Foreskin fibroblast (primary cell): ENCODE measurements at places on chromosomes 12 and 14.

GRCh38 chr12:105083551-105084105, 630 bp downstream of the ALDH1L2 start:
- DNase-seq, result peak; percentile 75

DNA sequence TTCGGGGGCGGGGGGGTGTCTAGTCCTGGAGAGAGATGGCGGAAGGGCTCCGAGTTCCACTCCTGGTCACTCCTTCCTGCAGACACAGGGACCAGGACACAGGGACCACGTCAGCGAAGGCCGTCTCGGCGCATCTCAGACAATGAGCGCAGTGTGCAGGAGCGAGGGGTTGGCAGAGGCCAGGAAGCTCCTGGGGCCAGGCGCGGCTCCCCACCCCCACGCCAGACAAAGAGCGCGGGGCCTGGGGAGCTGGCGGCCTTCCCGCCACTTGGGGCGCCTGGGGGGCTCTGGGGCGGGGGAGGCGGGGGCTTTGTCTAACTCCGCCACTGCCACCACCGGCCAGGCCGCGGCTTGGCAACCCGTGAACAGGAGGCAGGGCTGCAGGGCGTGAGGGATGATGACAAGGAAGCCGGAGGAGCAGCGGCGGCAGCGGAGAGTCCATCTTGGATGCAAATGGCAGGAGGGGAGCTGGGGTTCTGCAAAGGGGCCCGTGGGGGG, 2.2 kb downstream of the CDK2AP1 start:
- DNase-seq, result peak; percentile 60

GRCh38 chr12:118124333-118124874, 11.5 kb upstream of the PEBP1 start:
- no peak for DNase-seq

DNA sequence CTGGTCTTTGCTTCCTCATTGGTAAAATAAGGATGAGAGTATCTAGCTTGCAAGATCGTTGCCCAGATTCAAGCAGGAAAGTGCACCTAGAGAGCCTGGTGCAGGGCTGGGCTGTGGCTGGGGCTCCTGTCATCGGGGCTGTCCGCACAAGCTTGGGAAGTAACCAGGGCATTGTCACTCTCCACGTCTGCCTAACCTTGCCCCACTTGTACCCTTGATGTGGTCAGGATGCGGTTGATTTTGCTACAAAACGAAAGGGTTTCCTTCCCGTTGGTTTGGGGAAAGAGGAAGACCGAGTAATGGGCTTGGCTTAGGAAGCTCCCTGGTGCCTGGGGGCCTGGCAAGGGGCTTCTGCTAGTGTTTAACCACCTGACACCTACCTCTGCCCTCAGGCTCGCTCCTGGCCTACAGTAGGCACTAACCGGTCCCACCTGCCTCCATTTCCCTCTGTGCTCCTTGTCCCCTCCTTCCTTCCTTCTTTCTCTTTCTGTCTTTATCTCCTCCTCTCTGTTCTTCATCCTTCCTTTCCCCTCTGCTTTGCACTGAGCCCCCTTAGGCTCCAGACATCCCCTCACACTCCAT, 21.8 kb downstream of the MVK start:
- DNase-seq, result no peak

GRCh38 chr12:50201987-50202521, 34.9 kb upstream of the CERS5 start:
- DNase-seq, result peak; percentile 81

DNA sequence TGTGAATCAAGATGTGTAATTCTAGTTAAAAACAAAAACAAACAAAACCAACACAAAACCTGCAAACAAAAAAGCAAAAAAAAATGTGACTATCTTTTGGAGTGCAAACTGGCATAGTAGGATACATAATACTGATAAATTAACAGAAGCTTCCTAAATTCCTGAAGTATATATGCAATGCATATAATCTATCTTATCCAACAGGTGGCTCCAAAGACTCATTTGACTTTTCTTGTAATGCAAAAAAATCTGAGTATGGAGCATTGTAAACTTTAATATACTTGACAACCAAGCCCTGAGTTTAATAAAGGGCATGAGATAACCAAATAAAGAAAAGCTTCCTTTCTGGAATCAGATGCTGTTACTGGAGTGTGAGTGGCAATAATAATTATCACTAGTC, 1003.6 kb downstream of the FSCB start:
- DNase-seq, result no peak

GRCh38 chr12:43482311-43483085, 69.5 kb downstream of the ADAMTS20 start:
- DNase-seq, result no peak

DNA sequence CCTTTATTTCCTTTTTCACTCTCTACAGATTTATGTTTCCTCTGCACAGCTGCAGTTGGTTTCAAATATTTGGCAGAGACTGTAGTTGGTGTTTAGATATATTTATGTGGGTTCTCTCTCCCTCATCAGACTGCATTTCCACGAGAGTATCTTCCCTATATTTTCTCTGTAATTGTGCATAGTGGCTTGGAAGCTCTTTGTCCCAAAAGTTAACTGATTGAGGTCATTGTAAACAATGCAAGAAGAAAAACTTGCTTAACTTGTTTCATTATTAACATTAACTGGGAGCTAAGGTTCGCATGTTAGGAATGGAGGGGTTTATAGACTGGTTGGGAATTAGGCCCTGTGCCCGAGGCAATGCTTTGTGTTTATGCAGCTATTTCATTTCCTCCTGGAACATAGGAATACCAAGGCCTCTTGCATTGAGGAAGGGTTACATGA, 216.9 kb upstream of the HMGA2 start:
- DNase-seq, result no peak

GRCh38 chr14:103356024-103356682, 22.1 kb downstream of the EIF5 start:
- peak; percentile 46 for DNase-seq

DNA sequence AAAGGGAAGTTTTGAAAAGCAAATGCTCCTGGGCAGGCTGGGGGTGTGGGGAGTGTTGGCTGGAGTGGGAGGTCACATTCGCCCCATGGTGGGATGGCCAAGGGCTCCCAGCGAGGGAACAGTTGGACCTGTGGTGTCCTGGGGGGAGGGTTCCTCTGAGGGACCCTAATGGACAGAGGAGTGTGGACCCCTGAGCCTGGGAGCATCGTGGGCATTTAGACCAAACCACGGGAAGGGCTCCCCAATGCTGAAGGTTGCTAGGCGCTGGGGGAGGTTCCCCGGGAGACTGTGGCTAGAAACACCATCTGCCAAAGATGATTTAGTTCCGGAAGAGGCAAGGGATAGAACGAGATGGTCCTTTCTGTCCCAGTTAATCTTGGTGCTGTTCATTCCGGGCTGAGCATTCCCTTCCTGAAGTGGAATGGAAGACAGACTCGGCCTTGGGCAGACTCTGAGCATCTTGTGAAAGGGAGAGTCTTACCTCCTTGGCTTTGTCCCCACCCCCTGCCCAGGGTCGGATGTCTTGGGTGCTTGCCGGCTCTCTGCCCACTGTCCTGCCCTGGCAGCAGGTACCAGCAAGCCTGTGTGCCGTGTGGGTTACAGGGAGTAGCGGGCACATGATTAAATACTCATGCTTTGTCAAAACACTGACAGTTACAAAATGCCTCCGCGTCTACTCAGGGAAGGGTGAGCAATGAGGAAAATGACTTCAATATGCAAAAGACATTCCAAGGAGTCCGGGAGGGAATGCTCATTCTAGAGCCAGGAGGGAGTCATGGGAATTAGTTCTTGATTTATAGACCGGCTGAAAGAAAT, 215.9 kb downstream of the CACNA1C start:
- peak; percentile 94 for DNase-seq

- no peak for DNase-seq
Measured at GRCh38 chr12:25287610-25288009, 36.9 kb upstream of the KRAS start.

GRCh38 chr12:25687226-25687625, 134.1 kb upstream of the LMNTD1 start:
- DNase-seq, result no peak

GRCh38 chr14:100299238-100299560, 7.0 kb downstream of the SLC25A29 start:
- no peak for DNase-seq

DNA sequence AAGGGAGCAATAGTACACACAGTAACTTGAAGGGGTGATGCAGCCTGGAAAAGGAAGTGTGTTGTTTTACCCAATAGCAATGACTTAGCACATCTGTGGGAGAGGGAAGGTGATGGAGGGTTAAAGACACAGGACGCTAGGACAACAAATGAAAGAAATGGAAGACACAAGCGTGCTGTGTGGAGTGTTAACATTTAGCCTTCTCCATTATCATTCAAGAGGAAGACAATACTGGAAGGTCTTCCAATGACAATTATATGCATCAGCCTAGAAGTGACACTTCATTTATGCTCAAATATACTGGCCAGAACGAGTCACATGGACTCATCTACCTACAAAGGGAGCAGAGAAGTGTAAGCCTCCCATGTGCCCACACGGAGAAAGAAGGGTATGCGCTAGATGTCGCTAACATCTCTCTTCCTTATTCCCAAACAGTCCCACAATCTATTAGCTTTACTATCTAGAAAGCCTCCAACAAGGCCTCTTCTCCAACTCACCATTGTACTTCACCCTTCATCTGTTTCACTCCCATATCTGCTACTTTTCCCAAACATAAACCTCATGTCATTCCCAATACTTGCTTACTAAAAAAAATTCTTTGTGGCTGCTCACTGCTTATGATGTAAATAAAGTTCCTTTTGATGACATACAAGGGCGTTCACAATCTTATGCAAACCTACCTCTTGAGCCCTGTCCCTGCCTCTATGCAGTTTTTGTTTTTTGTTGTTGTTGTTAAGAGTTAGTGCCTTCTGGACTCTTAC, 20.3 kb downstream of the PPM1H start:
- DNase-seq, result no peak

DNA sequence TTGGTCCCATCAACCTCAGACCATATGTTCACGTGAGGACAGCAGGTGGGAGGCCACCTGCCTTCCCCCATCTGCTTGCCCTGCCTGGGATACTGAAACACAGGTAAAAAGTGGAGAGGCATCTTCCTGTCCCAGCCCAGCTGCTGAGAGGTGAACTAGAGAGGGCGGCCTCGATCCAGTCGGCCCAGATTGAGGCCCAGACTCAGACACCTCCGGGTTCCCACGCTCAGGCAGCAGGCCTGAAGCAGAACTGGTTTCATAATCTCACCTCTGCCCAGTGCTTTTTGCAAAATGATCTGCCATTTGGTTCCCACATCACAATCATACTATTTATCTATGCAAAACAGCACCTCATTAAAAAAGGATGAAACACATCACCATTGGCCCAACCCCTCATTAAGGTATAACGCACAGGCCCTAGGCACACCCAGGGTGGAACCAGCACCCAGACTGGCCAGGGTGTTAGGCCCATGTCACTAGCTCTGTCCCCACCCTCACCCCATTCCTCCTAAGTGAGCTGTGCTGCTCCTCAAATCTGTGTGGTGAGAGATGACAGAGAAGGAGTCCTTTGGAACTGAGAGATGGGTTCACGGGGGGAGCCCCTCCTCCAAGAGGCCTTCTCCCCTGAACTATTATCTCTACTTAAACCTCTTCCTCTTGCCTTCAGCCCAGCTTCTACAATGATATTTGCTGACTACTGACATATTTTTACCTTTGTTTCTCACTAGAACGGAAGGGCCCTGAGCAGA, 81.1 kb downstream of the ZFP36L1 start:
- no peak for DNase-seq

- DNase-seq, result no peak
Measured at GRCh38 chr14:86714575-86714974, 1184.6 kb downstream of the FLRT2 start.

DNA sequence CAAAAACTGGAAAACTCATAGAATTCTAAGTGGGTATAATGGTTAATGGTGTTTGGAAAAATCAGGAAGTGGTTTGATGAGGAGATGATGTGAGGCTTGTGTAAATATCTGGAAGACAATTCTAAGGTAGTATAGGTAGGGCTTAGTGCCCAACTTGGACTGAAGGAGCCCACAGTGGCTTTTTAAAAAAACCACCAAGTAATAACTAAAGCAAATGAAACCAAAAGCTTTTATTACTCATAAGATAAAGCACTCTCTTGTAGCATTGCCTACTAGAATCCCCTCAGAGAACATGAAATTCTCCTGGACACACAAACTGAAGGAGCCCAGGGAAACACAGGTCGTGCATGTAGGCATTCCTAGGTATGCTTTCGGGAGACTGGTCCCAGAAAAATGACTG, 324.5 kb downstream of the NELL2 start:
- DNase-seq, result no peak

DNA sequence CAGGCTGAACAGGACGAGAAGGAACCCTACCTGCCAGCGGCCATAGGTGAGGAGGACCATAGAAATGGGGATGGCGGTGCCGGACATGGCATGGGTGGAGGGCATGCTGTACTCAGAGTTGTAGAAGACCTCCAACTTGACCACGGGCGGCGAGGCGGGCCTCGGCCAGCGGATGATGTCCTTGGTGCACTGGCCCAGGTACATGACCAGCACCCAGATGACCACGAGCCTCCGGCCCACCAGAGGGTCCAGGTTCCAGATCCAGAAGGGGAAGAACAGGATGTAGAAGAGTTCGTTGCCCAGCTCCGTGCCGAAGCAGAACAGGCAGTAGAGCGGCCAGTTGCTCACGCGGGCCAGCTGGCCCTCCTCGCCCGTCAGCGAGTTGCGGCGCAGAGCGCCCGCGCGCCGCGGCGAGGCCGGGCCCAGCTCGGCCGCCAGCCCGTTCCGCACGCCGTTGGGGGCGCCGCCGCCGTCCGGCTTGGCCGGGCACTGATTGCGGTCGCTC, 582 bp downstream of the SGPP1 start:
- DNase-seq, result peak; percentile 35

DNA sequence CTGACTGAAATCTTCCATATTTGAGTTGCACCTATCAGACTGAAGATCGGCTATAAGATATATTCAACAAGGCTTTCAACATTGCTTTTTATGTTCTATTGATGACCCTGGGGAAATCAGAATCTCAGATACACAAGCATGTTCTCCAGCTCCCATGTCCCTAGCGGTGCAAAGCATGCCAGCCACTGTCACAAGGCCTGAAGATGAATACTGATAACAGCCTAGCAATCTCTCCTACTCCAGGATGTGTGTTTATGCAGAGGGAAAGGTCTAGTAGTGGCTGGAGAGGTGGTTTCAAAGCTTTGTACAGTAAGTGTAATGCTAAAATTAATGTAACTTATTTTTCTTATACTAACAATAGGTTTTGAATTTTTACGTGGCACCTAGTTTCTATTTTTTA, 64.6 kb downstream of the SOX5 start:
- no peak for DNase-seq

DNA sequence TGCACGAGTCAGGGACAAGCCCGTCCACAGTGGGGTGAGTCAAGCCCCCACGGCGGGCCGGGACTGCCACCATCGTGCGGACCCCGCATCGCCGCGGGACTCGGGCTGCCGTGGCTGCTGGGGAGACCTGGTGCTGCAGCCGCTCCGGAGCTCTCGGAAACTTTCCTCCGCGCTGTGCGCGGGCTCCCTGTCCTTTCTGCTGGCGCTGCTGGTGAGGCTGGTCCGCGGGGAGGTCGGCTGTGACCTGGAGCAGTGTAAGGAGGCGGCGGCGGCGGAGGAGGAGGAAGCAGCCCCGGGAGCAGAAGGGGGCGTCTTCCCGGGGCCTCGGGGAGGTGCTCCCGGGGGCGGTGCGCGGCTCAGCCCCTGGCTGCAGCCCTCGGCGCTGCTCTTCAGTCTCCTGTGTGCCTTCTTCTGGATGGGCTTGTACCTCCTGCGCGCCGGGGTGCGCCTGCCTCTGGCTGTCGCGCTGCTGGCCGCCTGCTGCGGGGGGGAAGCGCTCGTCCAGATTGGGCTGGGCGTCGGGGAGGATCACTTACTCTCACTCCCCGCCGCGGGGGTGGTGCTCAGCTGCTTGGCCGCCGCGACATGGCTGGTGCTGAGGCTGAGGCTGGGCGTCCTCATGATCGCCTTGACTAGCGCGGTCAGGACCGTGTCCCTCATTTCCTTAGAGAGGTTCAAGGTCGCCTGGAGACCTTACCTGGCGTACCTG, 1.1 kb downstream of the PDE3A start:
- peak; percentile 26 for DNase-seq

- no peak for DNase-seq
Measured at GRCh38 chr12:79206871-79207270, 342.3 kb downstream of the SYT1 start.
